Midbrain (tissue), 1 donor: ENCODE measurements at places on chromosomes 12 and 14.

DNA sequence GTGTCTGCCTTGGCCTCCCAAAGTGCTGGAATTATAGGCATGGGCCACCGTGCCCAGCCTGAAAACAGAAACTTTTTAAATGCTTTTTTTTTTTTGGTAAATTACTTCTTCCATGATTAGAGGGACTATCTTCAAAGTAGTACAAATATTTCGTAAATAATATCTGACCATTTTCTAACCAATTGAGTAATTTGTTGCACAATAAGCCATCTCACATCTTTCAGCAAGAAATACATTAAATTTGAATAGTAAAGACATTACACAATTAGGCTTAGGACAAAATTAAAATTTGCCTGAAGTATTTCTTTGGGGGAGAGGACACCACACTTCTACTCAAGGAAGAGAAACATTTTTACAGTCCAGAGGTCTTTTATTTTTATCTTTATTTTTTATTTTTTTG is 84.7 kb upstream of the STRN3 start:
- no peak for DNase-seq

DNA sequence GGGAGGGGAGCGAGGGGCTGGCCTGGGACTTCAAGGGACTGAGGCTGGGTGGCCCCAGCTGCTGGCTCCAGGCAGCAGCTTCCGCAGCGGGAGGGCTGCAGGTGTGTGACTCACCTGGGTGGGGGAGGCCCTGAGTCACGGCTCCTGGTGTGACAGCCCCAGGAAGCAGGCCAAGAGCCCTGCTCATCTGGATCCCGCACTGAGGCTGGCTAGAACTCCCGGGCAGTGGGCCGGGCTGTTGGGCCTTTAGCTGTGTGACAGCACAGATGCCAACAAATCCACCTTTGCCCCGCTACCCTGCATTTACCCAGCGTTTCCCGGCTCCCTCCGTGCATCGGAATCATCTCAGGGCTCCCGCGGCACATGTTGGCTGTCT is 180.0 kb upstream of the PRMT8 start:
- no peak for DNase-seq

DNA sequence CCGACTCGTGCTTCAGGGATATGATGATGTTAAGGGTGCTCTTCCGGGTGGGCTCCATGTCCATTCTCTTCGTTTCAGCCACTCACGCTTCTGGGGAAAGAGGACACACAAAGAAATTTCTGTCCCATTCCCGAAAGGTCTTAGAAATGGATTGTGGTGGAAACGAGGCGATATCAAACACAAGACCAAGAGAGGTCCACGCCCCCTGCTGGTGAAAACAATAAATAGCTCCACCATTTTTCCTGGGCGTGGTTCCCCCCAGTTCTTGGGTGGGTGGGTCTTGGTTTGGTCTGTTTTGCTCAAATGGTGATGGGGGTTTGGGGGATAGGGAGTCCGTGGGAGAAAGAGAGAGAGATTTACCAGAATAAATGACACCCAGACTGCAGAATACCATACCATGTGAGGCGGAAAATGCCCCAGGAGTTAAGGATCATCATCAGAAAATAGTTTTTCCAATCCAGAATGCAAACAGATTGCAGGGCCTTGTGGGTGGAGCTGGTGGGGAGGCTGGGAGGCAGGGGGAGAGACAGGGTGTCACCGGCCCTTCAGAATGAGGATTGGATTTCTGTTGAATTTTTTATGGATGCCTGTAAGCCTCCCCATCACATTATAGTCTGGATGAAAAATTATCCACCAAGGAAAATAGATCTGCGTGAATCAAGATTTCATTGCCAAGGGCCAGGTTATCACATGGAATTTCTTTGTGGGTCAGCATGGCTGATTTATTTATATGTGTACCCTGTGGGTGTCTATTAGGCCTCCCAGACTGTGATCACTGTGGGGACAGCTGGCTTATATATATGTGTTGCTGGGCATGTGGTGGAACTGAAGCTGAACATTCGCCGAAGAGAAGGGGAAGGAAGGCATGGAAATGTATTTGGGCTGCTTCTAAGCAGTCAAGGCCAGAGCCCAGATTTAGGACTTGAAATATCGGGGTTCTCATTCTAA is 55.8 kb downstream of the SRRM4 start:
- DNase-seq = peak; percentile 26

DNA sequence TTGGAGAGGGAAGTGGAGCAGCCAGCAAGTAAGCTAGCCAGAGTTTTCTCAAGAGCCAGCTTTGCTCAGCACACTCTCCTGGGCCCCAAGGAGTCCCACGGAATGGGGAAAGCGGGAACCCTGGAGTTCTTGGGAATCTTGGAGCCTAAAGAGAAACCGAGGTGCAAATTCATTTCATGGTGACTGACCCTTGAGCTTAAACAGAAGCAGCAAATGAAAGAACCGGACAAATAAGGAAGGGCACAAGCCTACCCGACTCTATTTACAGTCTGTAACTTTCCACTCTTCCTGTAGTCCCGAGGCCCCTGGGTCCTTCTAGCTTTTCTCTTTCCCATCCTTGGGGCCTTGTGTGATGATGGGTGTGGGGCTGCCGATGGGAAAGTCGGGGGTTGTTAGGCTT is 18.1 kb upstream of the TIGAR start:
- no peak for DNase-seq

DNA sequence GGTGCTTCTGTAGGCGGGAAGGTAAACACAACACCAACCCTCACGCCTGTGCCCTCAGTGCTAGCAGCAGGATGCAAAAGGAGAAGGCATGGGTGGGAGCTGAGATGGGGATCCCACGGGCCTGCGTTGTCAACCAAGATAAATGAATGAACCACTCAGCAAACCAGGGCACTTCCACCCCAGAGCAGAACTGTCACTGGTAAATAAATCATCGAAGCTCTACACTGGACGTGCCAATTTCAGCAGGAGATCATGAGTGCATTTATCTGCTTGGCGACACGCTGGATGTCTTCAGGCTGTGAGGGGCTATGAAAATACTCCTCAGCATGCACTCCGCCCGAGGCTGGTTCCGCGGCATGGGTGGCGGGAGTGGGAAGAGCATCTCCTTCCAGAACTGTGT is 33.2 kb downstream of the HSPB8 start:
- DNase-seq = no peak

DNA sequence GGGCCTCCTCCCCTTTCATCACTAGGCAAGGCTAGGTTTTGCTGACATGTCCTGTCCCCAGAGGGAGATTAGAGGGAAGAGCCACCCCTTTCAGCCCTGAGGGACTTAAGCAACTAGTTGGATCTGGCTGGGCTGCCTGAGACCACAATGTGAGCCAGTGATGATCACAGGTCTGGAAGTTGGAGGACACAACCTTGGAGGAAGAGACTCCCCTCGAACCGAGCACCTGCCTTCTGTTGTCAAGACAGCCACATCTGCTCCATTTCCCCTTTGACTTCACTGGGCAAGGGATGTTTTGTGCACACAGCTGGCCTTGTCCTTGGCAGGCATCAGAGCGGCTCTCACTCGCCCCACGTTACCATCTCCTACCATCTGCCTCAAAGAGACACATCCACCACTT is 31.4 kb downstream of the MVK start:
- DNase-seq = no peak

DNA sequence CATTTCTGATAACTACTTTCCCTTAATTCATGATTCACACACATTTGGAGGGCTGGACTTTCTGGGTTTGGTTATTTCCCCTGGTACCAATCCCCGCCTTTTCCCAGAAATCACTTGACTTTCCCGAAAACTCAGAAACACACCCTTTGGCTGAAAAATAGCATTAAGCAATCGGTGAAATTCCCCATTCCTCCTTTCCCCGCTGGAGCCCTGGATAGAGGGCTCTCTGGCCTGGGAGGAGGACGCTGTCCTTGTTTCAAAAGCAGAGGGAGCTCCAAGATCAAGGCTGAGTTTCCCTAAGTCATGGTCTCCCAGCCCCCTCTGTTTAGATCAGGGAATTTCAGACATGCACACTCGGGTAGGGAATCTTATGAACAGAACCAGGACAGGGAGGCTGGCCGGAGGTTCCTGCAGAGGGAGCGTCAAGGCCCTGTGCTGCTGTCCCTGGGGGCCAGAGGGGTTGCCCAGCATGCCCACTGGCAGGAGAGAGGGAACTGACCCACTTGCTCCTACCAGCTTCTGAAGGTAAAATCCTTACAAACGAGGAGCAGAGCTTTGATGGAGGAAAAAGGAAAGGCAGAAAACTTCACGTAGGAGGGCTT is at the start of gene C1S:
TSS of gene C1S (plus strand) at position 366 of the 602 bp plus-strand sequence. CDS start 1,195 bp downstream, outside the sequence.
- peak; percentile 62 for DNase-seq

DNA sequence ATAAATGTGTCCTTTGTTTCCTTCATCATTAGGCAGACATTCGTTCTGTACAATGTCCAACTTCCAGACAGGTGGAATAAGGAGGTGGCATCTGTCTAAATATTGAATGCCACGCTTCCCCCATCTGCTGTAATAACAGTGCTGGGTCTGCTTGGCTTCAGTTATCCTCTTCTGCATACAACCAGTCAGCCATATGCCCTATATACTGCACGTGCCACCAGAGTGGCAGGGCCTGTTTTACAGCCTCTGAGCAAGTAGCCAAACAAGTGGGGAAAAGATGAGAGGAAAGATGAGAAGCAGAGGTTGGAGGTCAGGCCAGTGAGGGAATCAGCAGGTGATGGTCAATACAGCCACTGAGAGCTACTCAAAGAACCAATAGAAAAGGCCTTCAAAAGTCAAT is 55.4 kb downstream of the OTX2 start:
- no peak for DNase-seq

GRCh38 chr12:39592295-39592694 is 27.3 kb downstream of the ABCD2 start:
- no peak for DNase-seq

DNA sequence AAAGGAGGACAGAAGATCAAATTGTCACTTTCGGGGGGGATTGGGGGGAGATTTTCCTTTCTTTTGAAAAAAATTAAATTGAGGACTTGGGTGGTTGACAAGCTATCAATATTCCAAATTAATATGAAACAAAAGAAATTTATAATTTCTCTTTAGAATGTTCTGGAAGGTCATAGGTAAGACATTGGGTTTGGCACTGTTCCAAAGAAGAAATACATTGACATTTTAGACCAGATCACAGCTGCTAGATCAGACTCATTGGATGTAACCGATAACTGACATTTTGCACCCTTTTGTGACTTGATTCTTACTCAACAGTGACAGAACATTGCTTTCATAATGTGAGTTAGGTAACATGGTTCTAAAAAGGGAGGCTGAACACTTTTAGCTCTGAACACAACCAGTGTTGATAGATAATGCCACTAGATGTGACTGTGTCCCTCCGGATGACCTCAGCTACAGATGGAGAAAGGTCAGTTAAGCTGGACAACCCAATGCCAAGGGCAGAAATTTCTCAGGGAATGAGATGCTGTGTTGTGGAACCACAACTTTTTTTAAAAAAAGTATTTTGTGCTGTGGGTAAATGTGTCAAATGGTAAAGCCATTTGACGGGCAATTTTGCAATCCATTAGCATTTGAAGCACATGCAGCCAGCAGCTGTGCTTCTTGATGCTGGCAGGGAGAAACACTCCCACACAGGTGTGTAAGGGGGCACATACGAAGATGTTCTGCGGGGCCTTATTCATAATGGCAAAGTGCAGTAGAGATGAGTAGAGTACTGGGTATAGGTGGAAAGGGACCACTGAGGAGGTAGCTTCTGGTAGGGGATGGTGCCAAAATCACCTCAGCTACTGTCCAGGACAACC is 62.9 kb downstream of the RFX4 start:
- DNase-seq = no peak

DNA sequence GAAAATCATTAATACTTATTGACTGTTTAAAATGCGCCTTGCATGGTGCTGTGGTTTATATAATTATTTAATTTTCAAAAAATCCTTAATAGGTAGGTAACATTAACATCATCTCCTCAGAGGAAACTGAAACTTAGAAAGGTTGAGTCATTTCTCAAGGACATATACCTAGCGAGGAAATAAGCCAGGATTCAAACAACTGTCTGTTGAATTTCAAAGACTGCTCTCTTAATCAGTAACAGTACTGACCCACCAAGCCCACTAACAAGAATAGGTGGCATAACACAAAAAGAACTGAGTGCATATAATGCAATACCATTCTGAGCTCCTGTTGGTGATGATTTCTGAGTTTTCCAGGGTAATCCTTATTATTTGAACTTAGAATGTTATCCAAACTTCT is 174.3 kb downstream of the SOX5 start:
- DNase-seq = no peak

DNA sequence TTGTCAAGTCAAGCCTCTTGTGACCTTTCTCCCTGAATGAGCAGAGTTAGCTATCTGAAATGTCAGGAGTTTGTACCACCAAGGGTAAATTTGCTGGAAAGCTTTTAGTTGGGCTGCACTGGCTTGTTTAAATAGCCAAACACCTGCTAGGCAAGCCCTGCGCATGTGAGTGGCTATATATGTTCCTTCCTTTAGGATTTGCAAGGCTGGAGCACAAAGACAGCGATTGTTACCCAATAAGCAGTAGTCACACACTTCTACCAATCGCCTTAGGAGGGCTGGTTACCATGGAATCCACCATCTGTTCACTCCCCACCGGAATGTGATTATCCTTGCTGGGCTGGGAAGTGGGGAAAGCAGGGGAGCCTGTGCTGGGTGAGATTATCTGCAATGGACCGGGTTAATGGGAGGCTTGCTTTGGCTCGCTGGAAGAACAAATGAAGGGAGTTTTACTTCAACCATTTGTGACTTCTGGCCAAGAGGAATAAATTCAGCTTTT is 102.5 kb downstream of the FGD4 start:
- peak; percentile 75 for DNase-seq

DNA sequence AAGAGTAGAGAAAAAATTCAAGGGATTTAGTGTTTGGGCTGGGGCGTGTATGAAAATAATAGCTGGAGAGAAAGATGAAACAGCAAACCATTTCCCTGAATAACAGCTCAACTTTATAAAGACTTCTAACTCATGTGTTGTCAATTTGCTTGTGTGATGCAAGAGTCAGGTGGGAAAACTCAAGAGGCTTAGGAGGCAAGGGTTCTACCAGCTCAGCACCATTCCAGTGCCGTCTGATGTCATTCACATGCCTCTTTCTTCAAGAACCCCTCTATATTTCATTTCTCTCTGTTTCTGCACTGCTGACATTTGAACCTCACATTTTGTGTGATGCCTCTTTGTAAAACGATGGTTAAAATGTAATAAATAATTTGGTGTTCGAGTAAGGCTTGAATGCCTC is 192.2 kb downstream of the PRKD1 start:
- DNase-seq = no peak

GRCh38 chr14:35335388-35336092 is 43.4 kb downstream of the PSMA6 start:
- DNase-seq = no peak

DNA sequence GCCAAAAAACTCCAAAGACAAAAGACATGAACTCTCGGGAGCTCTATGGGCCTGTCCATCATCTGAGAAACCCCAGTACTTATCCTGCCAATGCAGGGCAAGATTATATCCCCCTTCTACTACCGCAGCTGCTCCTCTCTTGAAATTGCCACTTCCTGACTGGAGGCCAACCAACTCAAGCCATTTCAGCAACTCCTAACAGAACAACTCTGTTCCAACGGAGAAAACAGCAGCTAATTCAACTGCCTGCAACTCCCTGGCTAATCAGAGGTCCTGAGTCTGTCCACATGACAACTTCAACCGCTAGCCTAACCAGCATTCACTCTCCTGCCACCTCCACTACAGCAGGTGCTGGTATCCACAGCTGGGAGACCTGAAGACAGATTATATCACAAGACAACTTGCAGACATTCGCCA is 24.1 kb downstream of the CEP83 start:
- peak; percentile 8 for DNase-seq

- DNase-seq = no peak
Observed at GRCh38 chr14:25090716-25091454, 40.9 kb upstream of the STXBP6 start.
